ENCODE measurements at places on chromosomes 2 and 18.

GRCh38 chr2:191345788-191346187 lies 100.6 kb downstream of the MYO1B start:
- DNase-seq = no peak

- DNase-seq = peak; percentile 39
Measured at GRCh38 chr2:23824777-23825212, 102.1 kb downstream of the ATAD2B start.

- no peak for DNase-seq
Measured at GRCh38 chr2:109677835-109678580, 63.8 kb downstream of the SOWAHC start.

- no peak for DNase-seq
Measured at GRCh38 chr18:66558773-66559172, 45.1 kb downstream of the CDH19 start.

GRCh38 chr2:226380679-226381078 lies 418.9 kb downstream of the IRS1 start:
- no peak for DNase-seq

DNA sequence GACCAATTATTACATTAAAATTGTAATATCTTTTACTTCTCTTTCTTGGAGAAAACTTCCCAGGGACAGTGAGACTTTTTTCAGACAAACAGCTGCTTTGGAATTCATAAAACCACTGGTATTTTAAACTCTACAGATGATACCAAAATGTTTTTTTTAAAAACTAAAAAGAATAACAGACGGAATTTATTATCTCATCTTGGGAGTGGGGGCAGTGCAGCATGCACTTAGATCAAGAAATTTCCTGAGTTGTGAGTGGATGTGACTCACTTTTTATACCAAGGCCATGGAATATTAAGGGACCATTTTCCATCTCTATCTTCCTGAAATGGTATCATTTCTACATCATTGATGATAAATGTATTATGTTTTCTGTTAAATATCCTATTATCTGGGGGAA lies 422.8 kb upstream of the HNRNPA3 start:
- no peak for DNase-seq

DNA sequence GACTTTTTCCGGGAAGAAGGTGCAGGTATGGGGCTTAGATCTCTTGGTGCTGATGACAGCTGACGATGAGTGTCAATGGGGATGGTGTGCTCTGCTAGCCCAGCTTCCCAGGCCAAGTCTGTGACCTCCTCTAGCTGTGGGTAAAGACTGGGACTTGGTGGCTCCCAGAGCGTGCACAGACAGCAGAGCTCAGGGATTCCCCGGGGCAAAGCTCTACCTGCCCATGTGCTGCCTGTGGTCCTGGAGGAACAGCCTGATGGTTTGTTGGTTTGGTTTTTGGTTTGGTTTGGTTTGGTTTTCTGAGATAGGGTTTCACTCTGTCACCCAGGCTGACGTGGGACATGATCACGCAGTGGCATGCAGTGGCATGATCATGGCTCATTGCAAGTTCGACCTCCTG lies 19.2 kb downstream of the ATP6V1B1 start:
- DNase-seq = no peak

DNA sequence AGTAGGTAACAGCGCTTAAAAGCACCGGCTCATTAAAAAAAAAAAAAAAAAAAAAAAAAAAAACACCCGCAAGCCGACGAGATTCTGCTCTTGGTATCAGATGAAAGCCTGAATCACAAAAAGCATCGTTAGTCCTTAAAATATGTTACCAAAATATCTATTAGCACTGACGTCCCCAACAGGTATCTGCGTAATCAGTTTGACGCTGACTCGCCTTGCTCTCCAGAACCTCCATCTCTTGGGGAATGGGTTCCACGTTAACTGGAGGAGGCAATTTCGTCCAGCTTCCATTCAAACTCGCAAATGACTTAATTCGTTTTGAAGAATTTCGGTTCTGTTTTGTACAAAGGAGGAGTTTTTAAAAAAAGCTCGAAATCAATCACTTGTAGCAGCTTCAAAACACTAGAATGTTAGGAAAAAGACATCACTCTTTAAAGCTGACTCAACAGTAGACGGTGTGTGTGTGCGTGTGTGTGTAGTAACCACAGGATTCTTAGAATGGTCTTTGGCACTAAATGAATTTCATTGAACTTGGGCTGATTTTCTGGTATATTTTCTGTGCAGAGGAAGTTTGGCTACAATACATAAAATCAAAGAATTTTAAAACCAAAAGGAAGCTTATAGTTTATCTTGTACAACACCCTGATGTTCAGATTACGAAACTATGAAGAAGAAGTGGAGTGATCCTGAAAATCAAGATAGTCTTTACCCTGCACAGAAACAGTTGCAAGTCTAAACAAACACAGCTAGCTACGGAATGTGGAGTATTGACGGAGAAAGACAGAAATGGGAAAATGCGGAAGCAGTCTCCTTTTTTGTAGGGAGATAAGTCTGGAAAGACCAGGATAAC lies 1.1 kb upstream of the PGAP1 start:
- peak; percentile 23 for DNase-seq

GRCh38 chr2:236334122-236334876 lies 70.1 kb upstream of the ASB18 start:
- DNase-seq = no peak

GRCh38 chr2:217249121-217250012 lies 389.5 kb upstream of the TNP1 start:
- no peak for DNase-seq

GRCh38 chr2:65407240-65407639 lies 25.2 kb downstream of the SPRED2 start:
- no peak for DNase-seq

DNA sequence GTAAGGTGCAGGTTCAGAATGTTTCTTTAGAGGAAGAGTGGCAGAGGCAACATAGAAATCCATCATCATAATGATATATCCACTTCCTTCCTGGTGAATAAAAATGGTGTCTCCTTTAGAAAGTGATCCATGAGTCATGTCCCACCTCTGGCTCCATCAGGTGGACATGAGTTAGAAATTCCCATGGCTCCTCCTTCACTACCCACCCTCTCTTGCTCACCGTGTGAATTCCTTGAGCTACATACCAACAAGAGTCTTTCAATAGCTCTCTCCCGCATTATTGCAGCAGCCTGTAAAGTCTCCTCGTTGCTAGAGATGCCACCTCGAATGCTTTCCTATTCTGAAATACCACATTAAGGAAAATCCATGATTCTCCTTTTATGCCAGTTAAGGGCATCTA lies 317.6 kb downstream of the LNPK start:
- DNase-seq = no peak

DNA sequence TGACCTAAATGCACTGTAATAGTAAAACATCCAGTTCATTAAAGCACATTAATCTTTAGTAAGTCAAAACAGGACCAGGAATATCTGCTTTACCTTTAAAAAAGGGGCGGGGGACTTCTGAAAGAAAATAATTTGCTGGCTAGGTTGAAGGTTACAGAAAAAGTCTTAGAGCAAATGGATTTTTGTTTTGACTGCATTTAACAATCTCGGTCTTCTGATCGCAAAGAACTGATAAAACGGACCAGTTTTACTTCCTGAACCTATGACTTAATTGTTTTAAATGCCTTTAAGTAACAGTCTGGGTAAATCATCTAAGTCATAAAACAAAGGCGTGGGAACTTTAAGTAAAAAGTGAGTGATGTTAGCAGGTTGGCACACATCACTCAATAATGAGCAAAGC lies 783 bp downstream of the BUB1 start:
- DNase-seq = no peak

DNA sequence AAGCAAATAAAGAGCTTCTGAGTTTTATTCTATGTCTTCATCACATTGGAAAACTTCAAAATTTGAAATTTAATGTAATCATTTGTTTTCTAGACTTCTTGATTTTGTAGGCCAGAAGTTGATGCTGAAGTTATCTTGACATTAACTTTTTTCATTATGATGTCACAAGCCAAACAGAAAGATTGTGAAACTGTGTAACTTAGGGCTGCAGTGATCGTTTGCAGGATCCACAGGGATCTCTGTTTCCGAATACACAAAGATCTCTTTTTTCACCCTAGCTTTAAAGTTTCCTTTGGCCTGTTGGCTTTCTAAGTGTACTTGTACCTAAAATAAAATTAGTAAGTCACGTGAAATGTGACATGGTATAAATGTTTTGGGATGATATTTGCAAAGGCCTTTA lies 594.9 kb upstream of the CDH2 start:
- DNase-seq = no peak

DNA sequence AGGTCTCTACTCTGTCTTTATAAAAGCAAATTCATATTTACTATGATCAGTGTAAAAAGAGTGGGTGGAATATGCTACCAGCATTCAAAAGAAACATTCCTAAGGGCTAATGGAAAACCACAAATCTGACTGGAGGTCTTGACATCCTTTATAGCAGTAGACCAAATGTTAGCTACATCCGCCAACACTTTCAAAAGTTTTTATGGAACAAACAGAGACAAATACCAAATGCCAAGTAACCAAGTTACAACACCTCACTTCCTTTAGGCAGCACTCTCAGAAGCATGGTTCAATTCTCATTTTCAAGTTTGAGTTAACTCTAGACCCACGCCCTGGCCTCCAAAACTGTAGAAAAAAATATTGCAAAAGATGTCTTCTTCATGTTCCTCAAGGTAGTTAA lies 78.3 kb upstream of the SETBP1 start:
- no peak for DNase-seq

GRCh38 chr2:208069186-208069585 lies 43.9 kb upstream of the PLEKHM3 start:
- DNase-seq = no peak

GRCh38 chr18:7924616-7925015 lies 357.5 kb downstream of the PTPRM start:
- no peak for DNase-seq

DNA sequence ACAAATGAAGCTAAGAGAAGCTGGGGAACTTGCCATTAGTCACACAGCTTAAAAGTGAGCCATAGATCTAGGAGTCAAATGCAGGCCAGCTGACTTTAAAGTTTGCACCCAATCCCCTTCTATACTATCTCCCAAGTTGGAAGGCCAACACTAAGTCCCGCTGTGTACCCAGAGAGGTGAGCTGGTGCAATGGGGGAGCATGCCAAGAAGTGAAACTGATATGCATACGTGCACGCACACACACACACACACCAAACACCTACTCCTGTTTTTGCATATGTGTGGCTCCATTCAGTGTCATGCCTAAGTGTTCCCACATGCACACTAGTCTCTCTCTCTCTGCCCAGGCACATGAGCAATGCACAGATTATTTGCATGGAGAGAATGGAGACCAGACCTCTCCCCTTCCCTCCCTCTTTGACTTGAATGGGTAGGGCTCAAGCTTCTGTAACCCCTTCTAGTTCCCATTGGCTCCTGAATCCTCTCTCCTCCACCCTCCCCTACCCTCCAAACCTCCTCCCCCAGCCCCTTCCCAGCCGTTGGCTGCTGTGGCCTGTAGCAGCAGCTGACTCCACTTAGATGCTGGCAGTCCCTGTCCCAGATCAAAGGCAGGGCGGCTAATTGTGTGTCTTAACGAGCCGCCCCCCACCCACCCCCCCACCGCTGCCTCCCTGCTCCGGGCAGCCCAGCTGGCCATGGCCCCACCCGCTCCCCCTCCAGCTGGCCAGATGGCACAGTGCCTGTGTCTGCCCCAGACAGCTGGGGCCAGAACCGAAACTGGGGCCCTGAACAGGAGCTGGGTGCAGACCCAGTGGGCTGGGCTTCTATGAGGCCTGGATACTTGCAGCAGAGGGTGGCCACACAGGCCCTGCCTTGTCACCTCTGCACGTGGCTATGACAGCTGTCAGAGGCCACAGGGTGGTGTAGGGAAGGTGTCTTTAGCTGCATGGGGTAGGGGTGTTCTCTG lies 5.6 kb downstream of the WNT10A start:
- DNase-seq = no peak

GRCh38 chr2:214320211-214320610 lies 90.6 kb upstream of the VWC2L start:
- no peak for DNase-seq

GRCh38 chr2:108320326-108320922 lies 31.7 kb downstream of the SULT1C2 start:
- no peak for DNase-seq

GRCh38 chr2:172173174-172173706 lies 70.5 kb upstream of the DLX2 start:
- no peak for DNase-seq

GRCh38 chr2:144078802-144079724 lies 440.9 kb downstream of the ZEB2 start:
- no peak for DNase-seq

GRCh38 chr2:70759446-70759845 lies 8.6 kb downstream of the ADD2 start:
- DNase-seq = no peak

- DNase-seq = no peak
Measured at GRCh38 chr2:160469164-160469563, 24.4 kb downstream of the RBMS1 start.

- DNase-seq = no peak
Measured at GRCh38 chr2:226673314-226673723, 126.3 kb downstream of the IRS1 start.

DNA sequence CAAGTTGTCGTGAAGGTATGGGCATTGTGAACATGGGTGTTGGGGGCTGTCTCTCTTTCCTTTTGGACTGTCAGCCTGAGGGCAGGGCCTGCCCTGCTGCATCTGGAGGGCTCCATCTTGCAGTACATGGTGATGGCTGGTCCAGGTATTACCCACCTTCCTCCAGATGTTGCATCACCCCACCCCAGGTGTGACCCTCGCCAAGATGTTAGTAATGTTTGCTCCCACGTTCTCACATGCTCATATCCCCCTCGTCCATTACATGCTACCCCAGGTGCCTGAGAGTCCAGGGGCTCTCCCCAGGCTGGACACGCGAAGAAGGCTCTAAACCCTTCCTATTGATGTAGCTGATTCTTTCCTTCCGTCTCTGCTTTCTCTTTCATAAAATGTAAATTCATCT lies 13.9 kb downstream of the ZAP70 start:
- no peak for DNase-seq

DNA sequence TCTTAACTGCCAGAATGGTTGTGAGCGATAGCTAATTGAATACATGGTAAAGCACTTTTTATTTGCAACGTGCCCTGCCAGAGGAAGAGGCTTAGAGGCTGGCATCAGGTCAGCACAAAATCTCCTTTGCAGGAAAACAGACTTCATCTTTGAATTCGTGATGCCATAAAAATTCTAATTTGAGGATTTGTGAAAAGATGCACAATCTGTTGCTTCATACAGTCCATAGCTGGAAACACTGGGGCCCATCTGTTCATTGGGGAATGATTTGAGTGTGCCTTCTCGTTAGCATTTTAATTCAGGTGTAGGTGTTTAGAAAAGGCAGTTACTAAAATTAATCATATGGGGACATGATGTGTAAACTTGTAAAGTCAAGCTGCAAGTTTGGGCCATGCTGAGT lies 876.0 kb downstream of the SLC4A3 start:
- no peak for DNase-seq

GRCh38 chr18:58443671-58444070 lies 185.2 kb downstream of the ALPK2 start:
- DNase-seq = no peak
